ENCODE measurements at places on chromosomes 3 and 15.

DNA sequence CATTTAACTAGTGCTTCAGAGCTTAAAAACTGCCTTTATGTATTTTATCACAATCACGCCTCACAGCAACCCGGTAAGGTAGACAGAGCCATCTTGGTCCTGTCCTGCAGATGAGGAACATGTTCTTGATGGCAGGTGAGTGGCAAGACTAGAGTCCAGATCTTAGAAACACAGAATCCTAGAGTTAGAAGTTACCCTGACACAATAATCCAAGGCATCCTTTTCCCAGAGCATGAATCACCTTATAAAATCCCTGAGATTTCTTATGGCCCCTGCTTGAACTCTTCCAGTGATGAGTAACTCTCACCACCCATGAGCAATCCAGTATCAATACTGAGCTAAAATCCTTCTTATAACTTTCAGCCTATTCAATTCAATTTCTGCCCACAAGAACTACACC is 16.9 kb downstream of the POPDC2 start:
- no peak for DNase-seq

GRCh38 chr3:52844290-52844975 is 9.6 kb upstream of the MUSTN1 start:
- DNase-seq, result no peak

GRCh38 chr3:8325306-8325705 is 176.3 kb upstream of the LMCD1 start:
- no peak for DNase-seq

- DNase-seq, result no peak
Measured at GRCh38 chr3:83063446-83063845, 1302.0 kb upstream of the GBE1 start.

GRCh38 chr15:90367576-90367975 is 15.5 kb downstream of the ZNF774 start:
- DNase-seq, result no peak

- DNase-seq, result no peak
Measured at GRCh38 chr3:73591286-73591800, 33.4 kb downstream of the PDZRN3 start.

GRCh38 chr15:91965501-91966193 is 112.1 kb downstream of the SLCO3A1 start:
- DNase-seq, result no peak

- DNase-seq, result peak; percentile 93
Measured at GRCh38 chr3:127688416-127689265, 15.9 kb downstream of the ABTB1 start.

- no peak for DNase-seq
Measured at GRCh38 chr3:32089476-32089875, 16.9 kb upstream of the GPD1L start.

DNA sequence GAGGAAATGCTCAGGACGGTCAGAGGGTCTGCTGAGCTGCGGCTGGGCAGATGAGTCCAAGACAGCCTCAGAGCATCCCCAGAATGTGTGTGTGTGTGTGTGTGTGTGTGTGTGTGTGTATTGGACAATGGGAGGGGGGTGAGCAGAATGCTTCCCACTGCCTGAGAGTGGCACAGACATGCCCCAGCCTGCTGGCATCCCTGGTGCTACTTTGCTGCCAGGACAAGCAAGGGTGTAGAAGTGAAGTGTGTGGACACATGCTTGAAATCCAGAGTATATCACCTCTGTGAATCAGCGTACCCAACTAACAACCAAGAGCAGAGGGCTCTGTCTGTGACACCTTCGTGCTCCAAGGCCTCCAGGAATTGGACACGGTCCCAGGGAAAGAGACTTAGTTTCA is 76.3 kb downstream of the SLC9A9 start:
- no peak for DNase-seq

GRCh38 chr15:99399061-99399460 is 147.8 kb downstream of the LRRC28 start:
- no peak for DNase-seq

- no peak for DNase-seq
Measured at GRCh38 chr15:40984964-40985363, 31.7 kb downstream of the CHAC1 start.

- DNase-seq, result no peak
Measured at GRCh38 chr3:30309961-30310954, 296.1 kb upstream of the TGFBR2 start.

DNA sequence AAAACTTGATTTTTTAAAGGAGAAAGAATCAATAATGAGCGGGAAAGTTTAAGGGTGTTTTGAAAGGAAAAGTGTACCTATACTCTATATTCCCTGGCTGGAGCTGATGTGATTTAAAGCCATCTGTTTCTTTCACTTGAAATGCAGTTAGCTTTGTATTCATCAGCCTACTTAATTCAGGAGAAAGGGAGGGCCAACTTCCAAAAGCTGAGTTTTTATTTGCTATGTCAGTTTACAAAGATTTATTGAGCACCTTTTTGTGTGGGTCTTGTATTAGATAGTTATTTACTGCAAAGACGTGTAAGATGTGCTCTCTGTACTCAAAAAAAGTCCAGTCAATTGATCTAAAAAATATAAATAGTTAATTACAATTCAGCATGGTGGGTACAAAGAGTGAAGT is 176.2 kb upstream of the GOLIM4 start:
- DNase-seq, result no peak

DNA sequence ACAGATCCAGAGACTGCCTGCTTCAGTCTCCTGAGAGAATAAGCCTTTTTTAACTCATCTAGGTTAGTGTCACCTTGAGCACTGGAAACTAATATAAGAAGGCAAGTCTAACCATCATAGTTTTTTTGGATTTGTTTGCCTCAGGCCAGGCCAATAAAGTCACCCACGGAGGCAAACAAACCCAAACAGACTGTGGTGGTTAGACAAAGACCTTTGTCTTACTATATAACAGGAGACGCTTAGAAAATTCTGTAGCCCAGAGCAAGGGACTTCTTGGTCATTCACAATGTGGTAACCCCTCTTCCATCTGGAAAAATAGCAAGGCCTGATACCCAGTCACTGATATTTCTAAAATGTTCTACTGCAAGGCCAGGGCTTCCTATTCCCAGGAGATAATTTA is 45.3 kb upstream of the PPP2R3A start:
- no peak for DNase-seq

GRCh38 chr3:124558991-124559845 is 171.0 kb upstream of the UMPS start:
- DNase-seq, result peak; percentile 73

DNA sequence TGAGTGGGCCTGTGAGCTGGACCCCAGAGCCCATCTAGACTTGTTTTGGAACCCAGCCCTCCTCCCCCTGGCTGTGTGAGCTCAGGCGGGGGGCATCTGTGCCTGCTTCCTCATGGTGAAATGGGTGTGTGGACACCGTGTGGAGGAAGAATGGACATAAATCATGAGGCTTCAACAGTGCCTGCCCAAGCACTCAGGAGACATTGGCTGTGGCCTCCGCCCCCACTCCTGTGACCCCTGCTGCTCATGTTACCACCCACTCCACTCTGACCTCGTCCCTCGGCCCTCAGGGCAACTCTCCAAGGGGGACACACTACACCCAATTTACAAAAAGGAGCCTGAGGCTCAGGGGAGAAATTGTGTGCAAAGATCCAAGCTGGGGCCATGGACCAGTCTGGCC is 16.6 kb downstream of the TPRA1 start:
- DNase-seq, result no peak

- DNase-seq, result no peak
Measured at GRCh38 chr3:70840106-70840870, 527.9 kb upstream of the MDFIC2 start.
